Activated CD8-positive, alpha-beta memory T cell treated with anti-CD3 and anti-CD28 coated beads for 1 hour (primary cell): ENCODE measurements at places on chromosomes 6 and 20.

DNA sequence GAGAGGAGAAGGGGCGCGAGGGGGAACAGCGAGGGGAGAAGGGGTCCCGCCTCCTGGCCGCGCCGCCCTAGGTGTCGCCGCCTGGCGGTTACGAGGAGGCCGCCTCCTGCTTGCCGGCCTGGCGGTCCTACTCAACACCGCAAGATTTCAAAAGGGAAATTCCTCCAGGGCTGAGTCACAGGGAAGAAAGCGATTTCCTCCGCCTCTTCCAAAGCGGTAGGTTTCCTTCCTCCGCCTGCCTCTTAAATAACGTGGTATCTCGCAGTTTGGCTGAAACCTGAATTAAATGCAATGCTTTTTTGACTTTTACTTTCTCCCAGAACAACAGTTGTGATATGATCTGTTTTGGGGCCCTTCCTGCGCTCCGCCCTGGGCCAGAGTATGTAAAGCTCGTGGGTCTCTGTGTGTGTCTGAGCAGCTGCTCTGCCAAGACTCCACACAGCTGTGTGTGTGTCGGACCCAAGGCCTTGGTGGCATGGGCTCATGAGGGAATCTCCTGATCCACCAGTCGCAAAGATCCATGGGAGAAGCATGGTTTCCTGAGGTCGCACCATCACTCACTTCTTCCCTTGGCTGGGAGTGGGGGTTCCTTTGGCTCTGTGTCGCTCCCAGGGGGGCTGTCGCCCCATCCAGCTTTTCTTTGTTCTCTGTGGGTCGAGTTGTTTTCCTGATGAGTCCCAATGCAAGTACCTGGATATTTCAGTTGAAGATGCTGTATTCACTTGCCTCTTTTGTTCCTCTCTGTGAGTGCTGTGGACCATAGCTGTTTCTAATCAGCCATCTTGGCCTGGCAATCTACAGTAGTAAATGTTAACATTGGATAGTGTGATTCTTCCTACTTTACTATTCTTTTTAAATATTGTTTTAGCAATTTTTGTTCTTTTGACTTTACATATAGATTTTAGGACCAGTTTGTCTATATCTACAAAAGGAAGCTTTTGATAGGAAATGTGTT, 31.6 kb upstream of the NOTCH4 start:
- DNase-seq: peak; percentile 26

DNA sequence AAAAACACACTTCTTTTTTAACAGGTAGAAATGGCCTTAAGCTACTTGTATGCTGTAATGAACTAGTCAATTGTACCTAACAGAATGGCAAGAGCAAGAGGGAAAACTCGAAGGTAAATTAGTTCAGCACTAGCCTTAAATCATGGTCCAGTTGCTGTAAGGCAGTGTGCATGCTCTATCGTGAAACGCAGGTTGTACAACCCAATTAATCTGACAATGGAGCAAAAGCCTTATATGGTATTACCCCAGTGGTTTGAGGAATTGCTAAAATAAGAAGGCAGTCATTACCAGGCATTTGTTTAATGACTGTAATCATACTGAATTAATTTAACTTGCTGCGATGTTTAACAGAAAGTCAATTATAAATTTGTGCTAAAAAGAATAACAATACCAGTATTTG, 69.3 kb upstream of the SOX4 start:
- no peak for DNase-seq

DNA sequence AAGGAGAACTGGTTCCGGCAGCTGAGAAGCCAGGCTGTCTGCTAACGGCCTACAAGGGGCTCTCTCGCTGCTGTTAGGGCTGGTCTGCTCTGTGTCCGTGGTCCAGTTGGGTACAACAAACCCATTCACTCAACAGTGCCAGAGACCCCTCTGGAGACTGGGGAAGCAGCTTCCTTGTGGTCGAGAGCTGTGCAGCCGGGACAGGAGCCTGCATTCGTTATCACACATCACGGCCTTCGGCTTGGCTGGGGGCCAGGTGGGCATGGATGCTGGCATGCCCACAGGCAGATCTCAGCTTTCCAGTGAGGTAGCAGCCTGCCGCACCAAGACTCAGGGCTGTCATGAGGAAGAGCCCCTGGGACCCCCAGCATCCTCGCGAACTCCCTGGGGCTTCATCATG, 124.7 kb downstream of the PREX1 start:
- no peak for DNase-seq

- no peak for DNase-seq
Observed at GRCh38 chr6:168352096-168352495, 32.5 kb upstream of the DACT2 start.
